Stimulated activated CD8-positive, alpha-beta memory T cell treated with anti-CD3 and anti-CD28 coated beads, Interleukin-2, amount 100 ng/mL, for 1 hour (primary cell): ENCODE measurements at places on chromosomes 3 and 15.

GRCh38 chr15:95825671-95826411 lies 504.7 kb upstream of the NR2F2 start:
- DNase-seq = no peak

DNA sequence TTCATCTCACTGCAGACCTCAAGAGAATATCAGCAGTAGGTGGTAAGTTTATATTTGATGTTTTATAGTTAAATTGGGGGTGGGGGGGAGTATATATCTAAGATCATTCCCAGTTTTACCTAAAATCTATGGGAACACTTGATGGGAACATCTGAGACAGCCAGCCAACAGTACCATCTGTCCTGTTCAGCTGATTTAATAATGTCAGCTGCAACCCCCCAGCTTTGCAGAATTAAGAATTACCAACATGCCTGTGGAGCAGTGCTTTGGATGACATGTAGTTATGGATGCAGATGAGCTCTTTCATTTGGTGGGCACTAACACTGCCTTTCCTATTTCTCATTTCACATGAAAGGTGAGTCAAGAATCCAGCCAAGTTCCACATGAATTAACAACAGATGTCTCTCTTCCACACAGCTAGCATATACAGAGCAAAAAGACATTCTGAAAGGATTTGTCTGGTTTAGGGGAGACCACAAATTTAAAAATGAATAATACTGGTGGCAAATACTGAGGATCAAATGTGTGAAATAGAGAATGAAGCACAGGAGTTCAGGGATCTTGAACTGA lies 76.2 kb downstream of the SETD5 start:
- DNase-seq = no peak

- DNase-seq = no peak
These were observed 253.7 kb downstream of the PLCL2 start for GRCh38 chr3:17138246-17139039.

- DNase-seq = no peak
These were observed 219.5 kb upstream of the MDFIC2 start for GRCh38 chr3:70531838-70532489.

- DNase-seq = no peak
These were observed 11.3 kb downstream of the RBP1 start for GRCh38 chr3:139528281-139528680.

DNA sequence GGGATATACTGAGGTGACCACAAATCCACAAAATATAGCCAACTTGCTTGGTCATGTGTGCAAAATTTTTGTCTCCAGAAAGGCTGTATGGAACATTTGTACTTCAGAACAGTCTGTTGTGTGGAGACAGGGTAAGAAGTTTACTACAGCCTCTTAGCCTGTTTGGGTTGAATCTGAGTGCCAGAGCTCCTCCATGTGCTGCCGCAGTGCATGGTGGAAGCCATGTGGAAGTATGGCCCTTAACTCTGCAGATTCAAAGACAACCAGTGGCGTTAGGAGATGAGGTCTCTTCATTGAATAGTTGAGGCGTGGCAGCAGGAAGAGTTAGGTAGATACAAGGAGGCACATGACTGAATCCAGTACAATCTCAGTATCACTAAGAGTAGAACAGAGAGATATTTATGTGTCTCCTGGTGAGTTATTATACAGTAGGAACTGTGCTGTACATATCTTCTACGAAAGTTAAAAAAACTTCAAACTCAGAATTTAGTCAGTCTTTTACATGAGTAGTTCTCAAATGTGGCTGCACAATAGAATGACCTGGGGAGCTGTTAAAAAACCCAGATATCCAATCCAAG lies 9.4 kb downstream of the EIF2A start:
- DNase-seq = no peak

DNA sequence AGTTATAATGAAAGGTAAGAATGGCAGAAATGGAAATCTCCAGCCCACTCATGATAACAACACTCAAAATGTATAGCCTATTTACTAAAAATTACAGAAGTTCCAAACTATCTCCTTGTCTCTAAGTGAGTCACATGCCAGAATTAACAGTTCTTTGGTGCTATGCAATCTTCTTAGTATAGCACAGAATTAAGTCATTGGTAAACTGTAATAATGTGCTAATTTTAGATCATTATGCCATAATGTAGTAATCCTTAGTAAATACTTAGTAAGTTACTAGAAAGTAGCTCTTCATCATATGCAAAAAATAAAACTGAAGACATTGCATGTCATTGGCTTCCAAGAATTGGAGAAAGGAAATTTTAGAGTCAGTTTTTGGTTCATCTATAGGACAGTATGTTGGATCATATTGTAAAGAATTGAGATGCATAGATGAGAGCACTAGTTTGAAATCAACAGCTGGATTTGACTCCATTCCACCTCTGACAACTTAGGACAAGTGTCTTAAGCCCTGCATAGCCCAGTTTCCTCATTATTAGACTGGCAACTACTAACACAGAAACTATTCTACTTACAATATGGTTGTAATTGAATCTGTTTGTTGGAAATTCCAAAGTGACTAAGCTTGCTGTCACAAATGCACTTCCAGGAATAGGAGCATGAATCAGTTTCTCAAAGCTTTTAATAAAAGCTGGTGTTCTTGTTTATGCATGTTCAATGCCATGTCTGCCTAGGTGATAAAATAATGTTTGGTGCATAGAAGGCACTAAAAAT lies 40.1 kb upstream of the CD47 start:
- no peak for DNase-seq

- DNase-seq = no peak
These were observed 78.7 kb upstream of the GCNT3 start for GRCh38 chr15:59532770-59533379.

- DNase-seq = no peak
These were observed 85.4 kb upstream of the TLE3 start for GRCh38 chr15:70182858-70183695.

DNA sequence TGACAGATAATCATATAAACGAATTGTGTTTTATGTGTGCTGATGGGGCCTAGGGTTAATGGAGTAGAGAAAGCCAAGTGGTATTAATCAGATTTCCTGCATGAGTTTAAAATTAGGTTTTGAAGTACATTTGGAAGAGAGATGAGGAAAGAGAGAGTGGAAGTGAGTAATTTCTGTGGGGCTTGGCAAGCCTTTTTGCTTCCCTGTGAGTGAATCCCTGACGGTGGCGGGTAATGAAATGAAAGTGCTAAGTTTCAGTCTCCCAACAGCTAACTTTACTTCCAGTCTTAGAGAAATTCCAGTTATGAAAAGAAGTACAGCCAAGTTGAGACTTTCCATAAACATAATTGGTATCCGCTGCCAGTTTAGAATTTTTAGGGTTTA lies 139.4 kb downstream of the BBX start:
- no peak for DNase-seq

GRCh38 chr15:76197703-76198455 lies 113.4 kb downstream of the ETFA start:
- no peak for DNase-seq

- no peak for DNase-seq
These were observed 28.4 kb downstream of the PEAK1 start for GRCh38 chr15:77391372-77391951.

- no peak for DNase-seq
These were observed 504.1 kb downstream of the NTRK3 start for GRCh38 chr15:87752250-87752951.

DNA sequence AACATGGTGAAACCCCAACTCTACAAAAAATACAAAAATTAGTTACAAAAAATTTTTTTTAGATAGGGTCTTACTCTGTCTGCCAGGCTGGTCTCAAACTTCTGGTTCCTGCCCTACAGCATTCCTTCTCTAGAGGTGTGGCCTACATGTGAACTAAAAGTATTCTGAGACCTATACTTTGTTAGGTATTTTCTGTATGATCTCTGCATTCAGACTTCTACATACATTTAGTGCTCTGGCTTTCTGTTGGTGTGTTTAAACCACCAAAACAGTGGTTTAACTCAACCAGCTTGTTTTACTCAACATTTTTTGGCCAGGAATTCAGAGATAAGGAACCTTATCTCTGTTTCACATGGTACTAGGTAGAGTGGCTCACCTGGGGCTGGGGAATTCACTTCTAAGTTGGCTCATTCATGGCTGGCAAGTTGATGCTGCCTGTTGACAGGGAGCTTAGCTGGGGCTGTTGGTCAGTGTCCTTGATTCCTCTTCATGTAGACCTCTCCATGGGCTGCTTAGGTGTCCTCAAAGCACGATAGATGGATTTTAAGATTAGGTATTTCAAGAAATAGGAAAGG lies 41.4 kb upstream of the BSN start:
- DNase-seq = no peak

DNA sequence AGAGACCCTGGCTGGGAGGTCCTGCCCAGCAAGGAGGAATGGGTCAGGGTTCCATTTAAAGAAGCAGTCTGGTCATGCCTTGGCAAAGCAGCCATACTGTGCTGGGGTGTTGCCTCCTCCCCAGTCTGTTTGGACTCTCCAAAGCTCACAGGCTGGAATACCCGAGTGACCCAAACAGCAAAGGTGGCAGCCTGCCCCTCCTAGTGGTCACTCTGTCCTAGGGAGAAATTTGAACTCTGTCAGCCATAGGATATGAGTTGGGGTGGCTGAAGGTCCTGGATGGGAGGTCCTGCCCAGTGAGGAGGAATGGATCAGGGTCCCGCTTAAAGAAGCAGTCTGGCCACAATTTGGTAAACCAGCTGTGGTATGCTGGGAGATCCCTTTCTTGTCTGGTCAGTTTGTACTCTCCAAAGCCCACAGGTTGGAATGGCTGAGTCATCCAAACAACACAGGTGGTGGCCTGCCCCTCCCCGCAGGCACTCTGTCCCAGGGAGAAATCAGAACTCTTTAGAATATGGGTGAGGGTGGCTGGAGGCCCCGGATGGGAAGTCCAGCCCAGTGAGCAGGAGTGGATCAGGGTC lies 45.0 kb downstream of the CCR1 start:
- DNase-seq = no peak

GRCh38 chr3:31247850-31248562 lies 284.7 kb upstream of the STT3B start:
- no peak for DNase-seq

GRCh38 chr15:72060687-72061250 lies 57.2 kb downstream of the MYO9A start:
- DNase-seq = no peak

DNA sequence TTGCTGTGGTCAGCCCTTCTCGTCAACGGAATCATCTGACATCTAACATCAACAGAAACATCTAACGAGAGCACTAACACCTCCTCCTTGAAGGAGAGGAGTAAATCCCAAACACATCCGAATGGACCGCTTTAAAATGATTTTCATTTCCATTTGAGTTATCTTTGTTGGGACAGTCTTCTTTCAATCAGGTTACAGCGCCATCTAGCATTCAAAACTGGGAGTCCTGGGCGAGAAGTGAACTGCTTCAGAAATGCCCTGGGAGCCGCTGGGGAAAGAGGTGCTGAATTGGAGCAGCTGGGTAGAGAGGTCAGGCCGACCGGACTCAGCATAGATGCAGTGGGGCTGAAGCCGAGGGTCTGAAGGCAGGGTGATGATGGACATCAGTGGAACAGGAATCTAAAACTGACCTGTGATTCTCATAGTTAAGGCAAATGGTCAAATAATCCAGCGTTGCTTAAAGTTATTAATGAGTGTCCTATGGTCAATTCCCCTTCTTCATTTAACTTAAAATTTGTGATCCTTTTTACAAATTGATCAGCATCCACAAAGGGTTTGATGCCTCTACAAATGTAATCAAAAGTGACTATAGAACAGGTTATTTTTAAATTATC lies 170.0 kb upstream of the NDN start:
- no peak for DNase-seq

DNA sequence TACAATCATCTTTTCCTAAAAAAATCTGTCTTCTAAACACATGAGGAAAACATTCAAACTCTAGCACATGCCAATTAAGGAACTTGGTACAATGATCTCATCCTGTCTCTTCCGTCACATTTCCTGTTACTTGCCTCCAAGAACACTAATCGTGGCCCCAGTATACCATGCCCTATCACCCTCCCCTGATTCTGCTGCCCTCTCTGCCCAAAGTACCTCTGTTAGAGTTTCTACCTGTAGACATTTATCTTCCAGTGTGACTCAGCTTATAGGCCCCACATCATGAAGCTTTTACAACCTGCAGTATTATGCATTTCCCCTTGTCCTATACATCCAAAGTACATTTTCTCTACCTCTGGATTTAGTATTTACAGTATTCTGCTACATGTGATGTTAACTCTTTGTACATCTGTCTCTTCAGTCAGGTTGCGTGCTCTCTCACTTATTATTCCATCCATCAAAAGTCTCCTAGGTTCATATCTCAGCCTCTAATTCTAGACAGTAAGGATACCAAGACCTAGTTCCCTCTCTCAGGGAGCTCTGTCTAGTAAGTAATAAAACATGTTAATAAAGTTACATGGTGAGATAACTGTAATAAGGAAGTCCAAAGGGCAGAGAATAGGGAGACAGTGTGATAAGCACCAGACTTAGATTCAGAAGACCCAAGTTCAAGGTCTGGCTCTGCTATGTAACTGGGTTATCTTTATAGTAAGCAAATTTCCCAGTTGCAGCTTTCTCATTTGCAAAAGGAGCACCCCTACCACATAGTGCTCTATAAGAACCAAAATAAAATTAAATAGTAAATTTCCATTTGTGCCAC lies 8.9 kb upstream of the SEMA6D start:
- DNase-seq = no peak

GRCh38 chr15:94351031-94351535 lies 119.7 kb downstream of the MCTP2 start:
- no peak for DNase-seq

- no peak for DNase-seq
These were observed 415.3 kb downstream of the CNTN4 start for GRCh38 chr3:2513986-2514385.

DNA sequence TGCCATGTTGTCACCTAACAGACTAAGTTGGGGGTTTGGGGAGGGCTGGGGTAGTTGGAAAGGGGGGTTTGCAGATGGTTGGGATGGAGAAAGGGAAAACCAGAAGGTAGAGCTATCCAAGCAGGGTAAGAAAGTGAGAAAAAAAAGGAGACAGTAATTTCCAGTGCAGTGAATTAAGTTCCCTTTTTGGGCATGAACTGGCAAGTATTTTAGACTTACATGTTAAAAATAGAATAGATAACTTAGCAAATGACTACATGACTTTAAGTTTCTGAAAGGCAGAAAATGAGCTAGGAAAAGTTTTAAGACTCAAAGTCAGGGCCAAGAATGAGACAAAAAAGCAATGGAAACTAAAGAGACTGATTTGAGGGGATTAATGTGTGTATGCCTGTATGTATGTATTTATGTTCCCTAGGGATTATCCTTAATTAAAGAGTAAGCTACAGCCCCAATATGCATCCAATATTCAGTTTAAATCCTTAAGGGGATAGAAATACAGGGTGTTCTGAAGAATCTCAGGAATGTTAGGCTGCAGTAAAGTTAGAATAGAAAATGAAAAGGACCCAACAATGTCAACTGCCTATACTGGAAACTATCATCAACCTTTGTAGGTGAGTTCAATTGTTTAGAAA lies 285.2 kb upstream of the MME start:
- no peak for DNase-seq
